ENCODE measurements at places on chromosomes 1 and 21. TPM values are rescaled to one million over a fixed set of nuclear protein-coding genes. Genes with fewer than 3 reads are reported as not detected.

Gene NMNAT2
- 0.11 TPM for total RNA-seq

Gene OR14K1
- total RNA-seq, result not detected

Gene TTC39A
- total RNA-seq, result 0.32 TPM

Gene CTSK
- total RNA-seq, result 100 TPM

Gene RNF223
- not detected for total RNA-seq

Gene FOXE3
- total RNA-seq, result not detected

Gene CDC42
- 557 TPM for total RNA-seq

Gene FAM229A
- total RNA-seq, result 1.1 TPM

Gene SSBP3
- 20.8 TPM for total RNA-seq

Gene CSF3R
- total RNA-seq, result not detected

Gene CYP4Z1
- under 0.01 TPM for total RNA-seq

Gene TFF3
- total RNA-seq, result not detected

Gene S100A2
- 3.1 TPM for total RNA-seq

Gene CCDC190
- total RNA-seq, result 0.32 TPM

Gene LYSMD1
- 9.0 TPM for total RNA-seq

Gene S100A3
- 2.0 TPM for total RNA-seq

Gene RAB42
- total RNA-seq, result 10.1 TPM

Gene CCDC185
- not detected for total RNA-seq

Gene SPRR5
- total RNA-seq, result not detected

Gene ADORA1
- 15.8 TPM for total RNA-seq

Gene CHI3L1
- total RNA-seq, result 6,408 TPM

Gene MCOLN3
- 13.7 TPM for total RNA-seq

Gene HES2
- not detected for total RNA-seq

Gene RIPK4
- 6.4 TPM for total RNA-seq

Gene NPHS2
- total RNA-seq, result not detected

Gene PLEKHG5
- 5.0 TPM for total RNA-seq

Gene KCNN3
- total RNA-seq, result 0.11 TPM

Gene ADAMTS5
- 170 TPM for total RNA-seq

Gene LYPD8
- total RNA-seq, result not detected

Gene FAM78B
- total RNA-seq, result 0.32 TPM

Gene C1orf159
- 4.8 TPM for total RNA-seq

Gene ALPL
- total RNA-seq, result 15.7 TPM

Gene IFI44L
- 4.8 TPM for total RNA-seq

Gene CBR3
- total RNA-seq, result 37.6 TPM

Gene FNDC5
- 0.91 TPM for total RNA-seq

Gene RSPH1
- 0.76 TPM for total RNA-seq

Gene OR2L2
- under 0.01 TPM for total RNA-seq

Gene CAMK1G
- total RNA-seq, result not detected

Gene OLIG1
- total RNA-seq, result not detected

Gene TENT5C
- total RNA-seq, result 8.0 TPM

Gene CNST
- total RNA-seq, result 32.2 TPM
